Uterus (tissue), 4 donors: ENCODE measurements at places on chromosomes 5 and 9.

DNA sequence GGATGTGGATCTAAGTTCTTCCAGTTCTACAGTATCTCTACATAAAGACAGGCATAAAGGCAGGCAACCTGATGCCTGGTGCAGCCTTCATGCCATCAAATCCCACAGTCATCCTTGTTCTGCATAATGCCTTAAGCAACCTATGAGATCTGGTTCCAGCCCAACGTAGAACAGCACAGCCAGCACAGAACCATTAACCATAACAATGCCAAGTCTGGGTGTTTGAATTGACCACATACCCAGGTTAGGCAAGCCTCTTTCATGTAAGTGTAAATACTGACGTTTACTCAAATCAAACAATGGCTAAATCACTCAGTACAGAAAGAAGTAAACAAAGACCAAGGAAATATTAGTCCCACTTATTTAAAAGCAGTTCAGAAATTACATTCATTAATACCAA, 195.0 kb downstream of the ADAMTSL1 start:
- DNase-seq, result no peak

- no peak for DNase-seq
These were observed 1.2 kb upstream of the SLC4A9 start for GRCh38 chr5:140358738-140359310.

GRCh38 chr9:78406146-78406545, 109.2 kb downstream of the PSAT1 start:
- no peak for DNase-seq

- DNase-seq, result no peak
These were observed 10.8 kb upstream of the KIF27 start for GRCh38 chr9:83932011-83932410.

DNA sequence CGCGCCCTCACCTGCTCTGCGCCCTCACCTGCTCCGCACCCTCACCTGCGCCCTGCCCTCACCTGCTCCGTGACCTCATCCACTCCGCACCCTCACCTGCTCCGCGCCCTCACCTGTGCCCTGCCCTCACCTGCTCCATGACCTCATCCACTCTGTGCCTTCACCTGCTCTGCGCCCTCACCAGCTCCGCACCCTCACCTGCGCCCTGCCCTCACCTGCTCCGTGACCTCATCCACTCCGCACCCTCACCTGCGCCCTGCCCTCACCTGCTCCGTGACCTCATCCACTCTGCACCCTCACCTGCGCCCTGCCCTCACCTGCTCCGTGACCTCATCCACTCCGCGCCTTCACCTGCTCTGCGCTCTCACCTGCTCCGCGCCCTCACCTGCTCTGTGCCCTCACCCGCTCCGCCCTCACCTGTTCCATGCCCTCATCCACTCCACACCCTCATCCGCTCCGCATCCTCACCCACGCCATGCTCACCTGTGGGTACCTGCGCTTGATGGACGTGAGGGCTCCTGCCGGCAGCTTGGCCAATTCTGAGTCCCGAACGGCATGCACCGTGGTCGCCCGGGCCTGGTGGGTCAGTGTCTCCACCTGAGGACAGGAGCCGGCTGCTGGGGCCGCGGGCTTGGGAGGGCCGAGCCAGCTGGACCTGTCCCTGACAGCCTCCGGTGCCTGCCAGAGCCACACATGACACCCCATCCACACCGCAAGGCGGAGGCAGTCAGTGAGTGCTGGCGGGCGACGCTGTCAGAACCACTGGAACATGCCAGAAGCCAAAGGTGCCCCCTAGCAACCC, 35.6 kb upstream of the NSMF start:
- no peak for DNase-seq

DNA sequence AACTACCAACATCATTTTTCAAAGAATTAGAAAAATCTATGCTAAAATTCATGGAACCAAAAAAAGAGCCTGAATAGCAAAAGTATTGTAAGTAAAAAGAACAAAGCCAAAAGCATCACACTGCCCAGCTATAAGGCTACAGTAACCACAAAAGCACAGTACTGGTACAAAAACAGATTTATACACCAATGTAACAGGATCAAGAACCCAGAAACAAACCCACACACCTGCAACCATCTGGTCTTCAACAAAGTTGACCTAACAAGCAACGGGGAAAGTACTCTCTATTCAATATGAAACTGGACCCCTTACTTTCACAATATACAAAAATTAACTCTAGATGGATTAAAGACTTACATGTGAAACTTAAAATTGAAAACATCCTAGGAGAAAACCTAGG, 94.2 kb upstream of the TARS1 start:
- DNase-seq, result no peak

GRCh38 chr5:137995077-137995748, 37.7 kb downstream of the FAM13B start:
- no peak for DNase-seq

- no peak for DNase-seq
These were observed 11.3 kb downstream of the TMEM250 start for GRCh38 chr9:136107155-136107952.

DNA sequence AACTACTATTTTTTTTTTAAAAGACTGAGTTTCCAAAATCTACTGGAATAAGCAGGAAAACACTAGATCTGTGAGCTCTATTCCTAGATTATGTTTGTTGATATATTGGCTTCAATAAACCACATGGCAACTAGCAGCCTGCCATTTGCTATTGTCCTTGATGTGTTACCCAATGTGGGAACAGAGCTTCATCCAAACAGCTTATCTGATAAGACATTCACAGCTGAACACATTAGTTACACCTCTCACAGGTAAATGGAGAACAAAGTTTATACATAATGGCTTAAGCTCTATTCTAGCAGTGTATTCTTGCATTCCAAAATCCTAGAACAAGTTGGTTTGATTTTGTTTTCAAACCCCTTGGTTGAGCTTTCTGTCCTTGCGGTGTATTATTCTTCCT, 642.1 kb downstream of the TLE1 start:
- DNase-seq, result no peak

DNA sequence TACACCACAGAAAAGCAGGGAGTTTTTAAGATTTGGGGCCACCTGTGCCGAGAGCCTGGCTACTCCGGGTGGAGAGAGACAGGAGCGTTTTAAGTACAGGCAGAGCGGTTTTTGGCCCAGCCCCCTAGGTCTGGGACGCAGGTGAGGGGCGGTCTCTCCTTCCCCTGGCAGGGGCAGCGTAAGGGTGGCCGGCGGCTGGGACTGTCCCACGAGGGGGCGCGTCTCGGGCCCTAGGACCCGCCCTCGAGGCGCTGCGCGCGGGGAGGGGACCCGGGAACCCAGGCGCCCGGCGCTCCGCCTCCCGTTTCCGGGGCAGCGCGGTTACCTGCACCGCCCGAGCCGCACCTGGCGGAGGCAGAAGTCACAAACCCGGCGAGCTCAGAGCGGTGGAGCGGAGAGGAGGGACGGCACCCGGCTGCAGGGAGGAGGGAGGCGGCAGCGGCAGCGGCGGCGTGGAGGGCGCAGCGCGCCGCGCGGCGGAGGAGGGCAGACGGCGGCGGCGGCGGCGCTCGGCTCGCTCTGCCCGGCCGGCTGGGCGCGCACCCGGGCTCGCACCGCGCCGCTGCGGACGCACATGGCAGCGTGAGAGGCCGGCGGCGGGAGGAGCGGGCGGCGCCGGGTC, at the start of gene WWC1:
TSS of gene WWC1 (plus strand) at position 304 of the 622 bp plus-strand sequence. CDS start 508 bp downstream, outside the sequence.
- DNase-seq, result no peak

GRCh38 chr9:72280913-72281500, 84.0 kb downstream of the ZFAND5 start:
- DNase-seq, result peak; percentile 66

- no peak for DNase-seq
These were observed 20.2 kb downstream of the EEIG1 start for GRCh38 chr9:127960410-127961154.

DNA sequence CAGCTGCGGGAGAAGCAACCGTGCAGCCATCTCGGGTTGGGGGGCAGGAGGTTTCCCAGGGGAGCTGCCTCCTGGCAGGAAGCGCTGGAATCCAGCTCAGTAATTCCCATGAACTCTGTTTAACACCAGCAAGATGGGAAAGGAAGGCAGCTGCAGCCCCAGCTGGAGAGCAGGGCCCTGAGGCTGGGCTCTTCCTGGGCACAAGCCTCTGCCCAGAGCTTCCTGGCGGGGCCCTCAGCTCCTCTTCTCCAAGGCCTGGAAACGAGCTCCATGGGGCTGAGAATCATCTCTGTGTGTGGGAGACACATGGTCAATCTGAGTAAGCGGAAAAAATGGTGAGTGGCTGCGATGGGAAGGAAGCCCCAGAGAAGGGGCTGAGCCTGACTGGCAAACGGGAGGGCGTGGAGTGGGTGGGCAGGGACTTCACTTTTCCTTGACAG, 6.3 kb downstream of the MRPL36 start:
- no peak for DNase-seq

- no peak for DNase-seq
These were observed 242.5 kb downstream of the NFIB start for GRCh38 chr9:14071484-14071883.

DNA sequence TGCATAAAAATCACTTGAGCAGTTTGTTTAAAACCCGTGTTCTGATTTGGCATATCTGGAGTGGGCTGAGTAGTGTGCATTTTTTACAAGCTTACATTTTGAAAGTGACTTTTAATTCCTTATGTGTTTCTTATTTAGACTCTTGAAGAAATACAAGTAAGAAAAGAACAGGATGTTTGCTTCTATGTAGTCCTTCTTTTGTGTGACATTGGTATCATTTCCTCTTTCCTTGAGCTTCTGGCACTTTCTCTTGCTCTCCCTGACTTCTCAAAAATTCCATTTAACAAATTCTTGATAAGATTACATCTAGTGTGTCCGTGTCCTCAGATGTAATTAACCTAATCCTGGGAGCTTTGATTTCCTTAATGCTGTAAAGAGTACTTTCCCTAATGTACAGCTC, 12.5 kb downstream of the GARNL3 start:
- no peak for DNase-seq

DNA sequence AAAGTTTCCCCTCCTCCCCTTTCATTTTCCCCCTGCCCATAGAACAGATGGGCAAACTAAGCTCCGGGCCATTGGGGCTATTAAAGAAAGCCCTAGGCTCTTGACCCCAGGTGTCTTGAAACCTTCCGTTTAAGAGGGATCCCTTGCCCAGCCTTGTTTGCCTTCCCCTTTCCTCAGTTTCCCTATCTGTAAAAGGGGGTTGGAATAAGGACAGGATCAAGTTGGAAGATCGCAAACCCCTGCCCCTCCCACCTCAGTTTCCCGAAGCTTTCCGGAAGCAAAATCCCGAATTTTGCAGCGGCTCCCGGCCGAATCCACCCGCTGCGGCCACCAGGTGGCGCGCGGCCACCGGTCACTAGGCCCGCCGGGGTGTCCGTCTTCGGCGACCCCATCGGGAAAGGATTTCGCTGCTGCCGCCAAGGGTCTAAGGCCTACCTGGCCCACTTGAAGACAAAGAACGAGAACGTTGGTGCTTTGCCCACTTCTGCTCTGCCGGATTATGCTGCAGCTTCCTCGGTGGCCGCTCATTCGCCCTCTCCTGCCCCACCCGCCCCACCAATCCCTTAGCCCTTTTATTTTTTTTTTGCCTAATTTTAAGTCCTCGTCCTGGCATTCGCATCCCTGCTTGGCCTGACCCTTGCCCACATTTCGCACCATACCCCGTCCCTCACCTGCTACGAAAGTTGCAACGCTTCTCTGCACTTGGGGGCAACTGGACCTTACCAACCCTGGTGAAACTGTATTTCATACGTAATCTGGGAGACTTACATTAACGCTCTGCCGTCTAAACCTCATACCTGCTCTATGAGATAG, 962 bp upstream of the NR6A1 start:
- DNase-seq, result peak; percentile 79

GRCh38 chr9:130039528-130040147, 3.4 kb downstream of the FNBP1 start:
- no peak for DNase-seq

DNA sequence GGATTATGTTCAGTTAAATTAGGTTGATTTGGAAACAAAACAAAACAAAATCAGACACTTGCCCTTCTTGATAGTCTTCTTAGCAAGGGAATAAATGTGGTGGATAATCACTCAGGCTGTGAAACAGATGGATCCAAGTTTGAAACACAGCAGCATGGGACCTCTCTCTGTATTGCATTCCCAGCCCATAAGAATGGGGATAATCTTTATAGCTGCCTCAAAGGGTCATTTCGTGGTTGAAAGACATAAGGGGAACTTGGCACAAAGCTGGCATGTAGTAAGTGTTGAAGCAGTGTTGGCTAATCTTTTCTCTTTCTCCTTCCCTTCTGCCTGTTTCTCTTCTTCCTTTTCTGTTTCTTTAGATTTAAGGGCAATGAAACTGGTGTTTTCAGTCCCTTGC, 333.9 kb upstream of the TLE4 start:
- DNase-seq, result no peak

GRCh38 chr5:136731241-136731900, 366.0 kb upstream of the TRPC7 start:
- DNase-seq, result no peak

DNA sequence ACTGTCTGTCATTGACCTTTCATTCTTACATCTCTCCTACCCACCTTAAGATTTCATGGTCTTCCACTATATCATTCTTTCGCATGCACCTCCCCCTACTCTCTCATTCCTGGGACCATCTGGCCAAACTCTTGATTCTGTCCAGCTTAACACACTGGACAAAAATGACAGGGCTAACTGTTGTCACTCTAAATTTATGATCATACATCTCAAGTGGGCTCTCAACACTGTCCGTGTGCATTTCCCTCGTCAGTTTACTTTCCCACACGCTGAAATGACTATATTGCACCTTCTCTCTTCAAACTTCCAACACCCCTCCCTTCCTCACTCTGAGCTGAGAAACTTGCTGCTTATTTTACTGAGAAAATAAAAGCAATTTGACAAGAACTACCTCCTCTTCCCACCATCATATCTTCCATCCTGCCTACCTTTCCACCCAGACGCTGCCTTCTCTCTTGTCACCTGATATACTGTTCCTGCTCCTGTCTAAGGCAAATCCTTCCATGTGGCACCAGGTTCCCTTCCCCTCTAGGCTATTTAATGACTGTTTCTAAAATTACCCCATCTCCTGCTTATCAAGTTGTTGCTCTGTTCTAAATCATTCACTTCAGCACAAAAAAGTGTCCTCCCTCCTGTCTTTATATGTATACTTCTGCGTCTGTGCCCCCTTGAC, 8.1 kb upstream of the KLF9 start:
- no peak for DNase-seq

DNA sequence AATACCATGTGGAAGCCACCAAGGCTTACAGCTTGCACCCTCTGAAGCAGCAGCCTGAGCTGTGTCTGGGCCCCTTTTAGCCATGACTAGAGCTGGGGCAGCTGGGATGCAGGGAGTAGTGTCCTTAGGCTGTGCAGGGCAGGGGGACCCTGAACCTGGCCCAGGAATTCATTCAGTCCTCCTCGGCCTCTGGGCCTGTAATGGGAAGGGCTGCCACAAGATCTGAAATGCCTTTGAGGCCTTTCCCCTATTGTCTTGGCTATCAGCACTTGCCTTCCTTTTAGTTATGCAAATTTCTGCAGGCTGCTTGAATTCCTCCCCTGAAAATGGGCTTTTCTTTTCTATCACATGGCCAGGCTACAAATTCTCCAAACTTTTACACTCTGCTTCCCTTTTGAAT, 9.0 kb downstream of the GPR150 start:
- no peak for DNase-seq

DNA sequence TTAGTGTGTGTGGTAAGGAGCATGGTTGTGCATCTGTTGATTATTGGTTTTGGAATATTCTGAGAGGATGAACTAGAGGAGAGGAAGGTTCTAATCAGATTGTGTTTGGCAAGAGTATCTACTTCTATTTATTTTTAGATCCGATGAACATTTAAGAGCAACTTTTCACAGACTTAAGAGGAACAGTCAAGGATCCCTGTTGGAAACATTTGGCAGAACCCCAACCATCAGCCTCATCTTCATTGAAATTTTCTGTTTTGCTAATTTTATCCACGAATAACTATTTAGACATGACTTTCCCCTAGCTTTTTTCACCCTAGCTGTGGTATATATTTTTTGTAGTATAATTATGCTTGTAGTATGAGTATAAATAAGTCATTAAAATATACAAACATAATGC, 868.5 kb downstream of the MAT2B start:
- DNase-seq, result no peak
